GM23248 (cell line): ENCODE measurements at places on chromosomes 12 and 14. TPM values are rescaled to one million over a fixed set of nuclear protein-coding genes. Genes with fewer than 3 reads are reported as not detected.
A peak's percentile ranks its signal among the peaks of the same experiment; 100 is the strongest.

DNA sequence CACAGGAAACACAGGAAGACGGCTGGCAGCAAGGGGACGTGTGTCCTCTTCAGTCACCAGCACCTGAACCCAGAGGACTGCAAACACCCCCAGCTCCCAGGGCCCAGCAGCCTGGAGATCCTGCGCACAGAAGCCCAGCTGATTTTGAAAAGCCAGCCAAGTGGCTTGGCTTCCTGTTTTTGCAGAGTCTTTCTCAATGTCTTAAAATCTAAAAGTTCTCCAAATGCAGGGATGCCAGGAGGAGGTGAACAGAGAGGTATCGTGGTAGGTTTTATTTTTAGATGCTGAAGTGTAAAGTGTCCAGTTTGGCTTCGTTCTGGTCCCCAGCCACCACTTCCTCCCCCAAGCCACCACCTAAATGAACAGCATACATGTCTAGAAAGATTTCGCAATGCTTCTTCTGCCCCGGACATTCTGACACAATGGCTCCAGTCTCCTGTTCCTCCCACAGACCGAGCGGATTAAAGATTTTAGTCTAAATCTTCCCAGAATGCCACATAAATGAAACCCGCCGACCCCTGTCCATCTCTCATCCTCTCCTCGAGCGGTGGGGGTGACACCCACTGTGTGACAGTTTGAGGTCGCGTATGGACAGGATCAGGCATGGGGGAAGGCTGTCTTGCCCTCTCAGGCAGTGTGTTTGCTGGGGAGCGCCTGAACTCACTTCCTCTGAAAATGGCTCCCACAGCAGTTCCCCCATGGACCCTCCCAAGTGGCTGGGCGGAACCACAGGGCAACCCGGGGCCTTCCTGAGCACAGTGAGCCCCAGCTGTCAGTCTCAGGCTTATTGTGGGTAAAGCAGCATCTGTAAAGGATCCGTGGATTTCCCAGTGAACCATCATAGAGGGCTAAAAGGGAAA is 41.6 kb downstream of the ITPK1 start:
- DNase-seq: peak; percentile 79

Gene IL22
- total RNA-seq: not detected in 2 replicates

DNA sequence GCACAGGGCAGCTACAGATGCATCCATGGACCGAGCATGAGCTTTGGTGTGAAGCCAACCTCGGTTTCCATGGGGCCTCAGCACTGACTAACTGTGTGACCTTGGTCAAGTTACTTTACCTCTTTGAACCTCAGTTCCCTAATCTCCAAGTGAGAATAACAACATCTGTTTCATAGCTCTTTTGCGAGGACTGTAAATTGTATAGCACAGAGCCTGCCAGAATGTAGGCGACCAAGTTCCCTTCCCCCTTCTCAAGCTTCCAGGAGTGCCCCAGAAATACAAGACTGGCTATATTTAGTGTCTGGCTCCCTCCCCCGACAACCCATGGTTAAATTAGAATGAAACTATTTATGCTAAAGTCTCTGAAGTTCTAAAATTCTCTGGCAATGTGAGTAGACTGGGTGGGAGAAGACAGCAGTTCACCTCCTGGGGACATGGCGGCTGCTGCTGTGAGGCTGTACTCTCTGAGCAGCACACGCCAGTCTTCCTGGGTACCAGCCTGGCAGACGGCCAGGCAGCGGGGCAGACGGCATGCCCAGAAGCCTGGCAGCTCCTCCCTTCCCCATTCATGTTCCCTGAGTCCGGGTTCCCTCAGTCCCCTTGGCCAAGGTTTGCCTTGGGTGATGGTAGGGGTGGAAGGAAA is 22.0 kb upstream of the TMED10 start:
- DNase-seq: no peak

DNA sequence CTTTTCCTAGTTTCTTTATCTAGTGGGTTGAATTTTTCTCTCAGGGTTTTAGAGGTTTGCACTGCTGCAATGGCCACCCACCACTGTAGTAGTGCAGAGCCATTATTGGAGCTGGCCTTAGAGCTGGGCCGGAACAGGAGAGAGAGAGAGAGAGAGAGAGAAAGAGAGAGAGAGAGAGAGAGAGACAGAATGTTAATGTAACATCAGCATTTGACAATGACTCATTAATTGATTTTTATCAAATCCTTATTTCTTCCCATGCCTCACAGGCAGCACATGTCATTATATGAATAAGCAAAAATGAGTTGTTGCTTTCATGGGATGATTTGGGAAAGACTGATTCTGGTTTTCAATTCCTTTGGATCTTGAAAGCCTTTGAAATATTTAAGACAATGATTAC is 76.3 kb upstream of the PPP4R3A start:
- peak; percentile 38 for DNase-seq

Gene NRIP2
- not detected in 2 replicates for total RNA-seq

DNA sequence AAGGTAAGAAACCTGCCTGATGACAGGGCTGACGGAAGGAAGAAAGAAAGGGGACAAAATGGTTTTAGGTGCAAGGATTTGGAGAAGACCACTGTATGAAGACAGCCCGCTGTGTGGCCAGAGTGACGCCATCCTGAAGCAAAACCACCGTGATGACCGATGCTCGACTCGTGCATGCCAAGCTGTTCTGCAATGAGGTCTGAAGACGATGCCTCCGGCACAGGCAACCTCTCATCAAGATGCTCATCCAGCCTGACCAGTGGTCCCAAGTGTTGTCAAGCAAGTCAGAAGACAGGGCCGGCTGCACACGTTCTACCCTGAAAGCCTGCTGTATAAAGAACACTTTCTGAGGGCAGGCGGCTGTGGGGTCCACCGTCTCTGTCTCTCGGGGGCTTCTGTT is 34.8 kb downstream of the STX2 start:
- DNase-seq: no peak

GRCh38 chr12:12648284-12648683 is 36.6 kb downstream of the CREBL2 start:
- no peak for DNase-seq

GRCh38 chr12:91778091-91778832 is 367.4 kb downstream of the BTG1 start:
- peak; percentile 20 for DNase-seq

GRCh38 chr12:78793491-78793890 is 71.1 kb upstream of the SYT1 start:
- DNase-seq: no peak

DNA sequence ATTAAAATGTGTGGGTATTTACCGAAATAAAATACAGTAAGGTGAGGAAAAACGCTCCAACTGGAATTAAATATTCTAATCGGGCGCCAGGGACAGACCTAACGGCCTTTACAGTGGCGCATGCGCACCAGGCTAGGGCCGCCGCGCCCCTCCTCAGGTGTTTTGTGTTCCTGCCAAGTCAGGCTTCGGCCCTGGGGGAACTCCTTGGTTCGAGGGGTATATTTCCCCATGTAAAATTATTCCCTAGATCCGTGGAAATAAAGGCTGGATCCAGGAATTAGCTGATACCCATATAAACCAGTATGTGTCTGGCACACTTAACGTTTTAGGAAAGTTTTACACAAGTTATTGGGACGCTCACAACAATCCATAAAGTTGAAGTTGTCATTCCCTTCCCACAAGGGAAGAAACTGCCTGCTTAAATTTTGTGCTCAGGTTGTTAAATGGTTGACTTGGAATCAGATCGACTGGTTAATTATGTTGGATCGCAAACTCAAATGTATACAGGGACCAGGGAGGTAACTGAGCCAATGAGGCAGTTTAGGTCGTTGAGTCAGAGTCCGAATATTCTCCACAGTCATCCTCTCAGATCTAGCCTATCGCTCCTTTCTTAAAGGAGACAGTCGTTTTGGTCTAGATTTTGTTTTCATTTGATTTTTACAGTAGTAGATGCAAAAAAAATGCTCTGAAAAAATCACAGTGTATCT is 621 bp upstream of the ANAPC7 start:
- peak; percentile 84 for DNase-seq

- no peak for DNase-seq
Measured at GRCh38 chr14:103499709-103500108, 22.9 kb downstream of the CKB start.

Gene OTOGL
- under 0.01 and 1.3 TPM in 2 replicates for total RNA-seq
